ENCODE measurements at places on chromosomes 2 and 18.

DNA sequence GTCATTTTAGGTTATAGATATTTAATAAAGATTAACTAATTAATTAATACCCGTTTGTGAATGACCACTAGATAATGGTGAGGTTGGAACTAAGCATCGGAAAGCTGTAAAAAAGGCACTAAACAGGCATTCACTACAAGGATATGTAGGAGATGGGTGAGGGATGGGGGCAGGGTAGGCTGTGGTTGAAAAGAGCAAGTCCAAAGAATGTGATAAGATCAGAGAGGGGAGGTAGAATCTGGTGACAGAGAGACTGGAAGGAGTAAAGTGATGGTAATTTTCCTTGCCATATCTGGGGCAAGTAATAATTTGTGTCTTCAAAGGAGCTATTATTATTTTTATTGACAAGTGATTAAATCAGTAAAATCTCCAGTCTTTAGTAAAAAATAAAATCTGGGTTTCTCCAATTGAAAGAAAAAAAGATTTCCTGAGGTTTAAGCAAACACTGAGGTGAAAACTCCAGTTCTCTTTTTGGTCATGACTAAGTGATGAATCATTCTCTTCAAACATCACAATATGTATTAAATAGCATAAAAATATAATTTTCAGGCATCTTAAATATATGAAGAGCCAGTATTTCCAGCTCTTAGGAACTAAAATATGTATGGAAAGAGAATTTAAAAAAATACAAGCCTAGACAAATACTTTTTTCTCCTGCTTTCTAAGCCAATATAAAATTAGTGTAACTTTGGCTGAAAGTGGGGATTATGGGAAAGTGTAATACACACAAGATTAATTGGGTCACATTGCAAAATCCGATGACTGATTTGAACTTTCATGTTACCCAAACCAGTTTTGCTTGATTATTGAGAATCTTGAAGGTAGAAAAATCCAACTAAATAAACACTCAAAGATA, 259.1 kb upstream of the RBMS1 start:
- DNase-seq: no peak

- no peak for DNase-seq
These were observed 28.3 kb upstream of the GMPPA start for GRCh38 chr2:219470429-219470828.

GRCh38 chr2:159592441-159592840, 23.9 kb downstream of the BAZ2B start:
- no peak for DNase-seq

DNA sequence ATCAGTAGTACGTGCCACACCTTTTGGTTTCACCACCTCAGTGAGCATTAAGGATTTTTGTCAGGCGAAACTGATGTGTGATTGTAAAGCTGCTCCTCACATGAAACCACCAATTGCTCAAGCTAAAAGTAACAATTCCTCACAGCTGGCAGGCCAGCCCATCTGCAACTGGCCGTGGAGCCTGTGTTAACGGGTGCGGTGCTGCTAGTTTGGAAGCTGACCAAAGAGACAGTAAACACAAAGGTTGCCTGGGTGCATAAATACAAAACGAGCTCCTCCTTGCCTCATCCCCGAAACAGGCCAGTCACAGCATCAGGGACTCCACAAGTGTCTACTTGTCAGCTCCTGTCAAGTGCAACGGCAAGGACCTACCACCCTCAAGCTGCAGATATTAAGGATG, 32.0 kb downstream of the LGALSL start:
- no peak for DNase-seq

DNA sequence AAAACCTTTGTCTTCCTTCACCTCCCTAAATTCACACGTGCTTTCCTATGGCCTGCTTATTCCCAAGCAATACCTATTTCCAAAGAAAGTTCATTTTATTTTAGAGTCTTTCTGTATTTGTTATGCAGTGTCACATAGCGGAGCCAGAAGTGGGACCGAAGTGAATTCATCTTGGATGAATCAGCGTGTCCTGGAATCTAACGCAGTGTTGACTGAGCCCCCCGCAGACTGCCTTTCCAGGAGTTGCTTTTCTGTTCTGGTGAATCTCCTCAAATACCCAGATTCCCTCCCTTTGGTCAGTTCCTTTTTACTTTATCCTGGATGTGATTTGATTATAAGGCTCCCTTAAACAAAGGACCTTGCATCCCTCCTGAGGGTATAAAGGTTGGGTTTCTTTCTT, 10.8 kb downstream of the ALPP start:
- no peak for DNase-seq

- DNase-seq: no peak
These were observed 3.3 kb downstream of the PSTPIP2 start for GRCh38 chr18:46068763-46069162.

DNA sequence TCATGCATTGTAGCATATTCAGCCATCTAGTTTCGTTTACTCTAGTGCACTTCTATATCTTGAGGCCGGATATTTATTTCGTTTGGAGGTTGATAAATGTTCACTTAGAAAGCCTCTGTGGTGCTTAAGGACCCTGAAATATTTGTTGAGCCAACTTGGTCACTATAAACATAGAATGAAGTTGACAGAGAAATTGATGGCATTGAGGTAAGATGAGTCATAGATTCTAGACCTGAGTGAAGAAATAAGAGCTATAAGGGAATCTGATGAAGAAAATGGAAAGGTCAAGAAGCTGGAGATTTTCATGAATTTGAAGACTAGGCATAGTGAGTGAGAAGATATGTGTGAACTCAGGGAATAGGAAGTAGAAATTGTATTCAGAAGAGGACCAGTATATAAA, 35.9 kb downstream of the EPC2 start:
- no peak for DNase-seq

GRCh38 chr2:64818664-64819060, 164.9 kb upstream of the SERTAD2 start:
- DNase-seq: no peak

- no peak for DNase-seq
These were observed 181.1 kb downstream of the CCDC85A start for GRCh38 chr2:56364902-56365301.

DNA sequence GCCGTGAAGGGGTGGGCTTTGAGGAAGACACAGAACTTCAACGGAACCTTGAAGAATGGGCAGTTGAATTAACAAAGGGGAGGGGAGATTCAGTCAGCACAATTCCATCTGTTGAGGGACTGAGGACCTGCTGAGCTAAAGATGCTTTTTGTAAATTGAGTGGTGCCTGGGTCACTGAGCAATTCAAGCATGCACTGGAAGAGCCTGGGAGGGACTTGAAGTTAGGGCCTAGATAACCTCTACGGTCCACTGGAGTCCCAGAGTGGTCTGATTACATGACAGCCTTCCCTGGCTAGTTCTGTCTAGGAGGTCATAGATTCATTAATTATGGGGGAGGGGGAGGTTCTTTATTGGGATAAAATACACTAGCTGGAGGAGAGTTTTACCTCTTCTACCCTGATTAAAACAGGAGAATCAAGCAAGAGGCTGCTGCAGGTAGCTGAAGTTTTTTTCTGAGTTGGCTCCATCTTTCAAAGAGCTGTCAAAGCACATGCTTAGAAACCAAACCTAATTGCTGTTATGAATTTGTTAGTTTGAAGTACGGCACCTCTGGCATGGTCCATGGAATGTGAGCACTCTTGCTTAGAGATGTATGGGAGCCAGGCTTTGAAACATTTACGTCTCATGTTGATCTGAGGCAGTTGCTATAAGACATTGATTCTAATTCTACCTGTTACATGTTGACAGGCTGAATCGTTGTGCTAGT, 290.2 kb downstream of the PRKCE start:
- no peak for DNase-seq

GRCh38 chr2:1136846-1137245, 186.2 kb downstream of the SNTG2 start:
- DNase-seq: no peak

- no peak for DNase-seq
These were observed 31.2 kb upstream of the ALKAL2 start for GRCh38 chr2:319059-319600.

GRCh38 chr2:65273344-65273743, 45.7 kb downstream of the ACTR2 start:
- no peak for DNase-seq

DNA sequence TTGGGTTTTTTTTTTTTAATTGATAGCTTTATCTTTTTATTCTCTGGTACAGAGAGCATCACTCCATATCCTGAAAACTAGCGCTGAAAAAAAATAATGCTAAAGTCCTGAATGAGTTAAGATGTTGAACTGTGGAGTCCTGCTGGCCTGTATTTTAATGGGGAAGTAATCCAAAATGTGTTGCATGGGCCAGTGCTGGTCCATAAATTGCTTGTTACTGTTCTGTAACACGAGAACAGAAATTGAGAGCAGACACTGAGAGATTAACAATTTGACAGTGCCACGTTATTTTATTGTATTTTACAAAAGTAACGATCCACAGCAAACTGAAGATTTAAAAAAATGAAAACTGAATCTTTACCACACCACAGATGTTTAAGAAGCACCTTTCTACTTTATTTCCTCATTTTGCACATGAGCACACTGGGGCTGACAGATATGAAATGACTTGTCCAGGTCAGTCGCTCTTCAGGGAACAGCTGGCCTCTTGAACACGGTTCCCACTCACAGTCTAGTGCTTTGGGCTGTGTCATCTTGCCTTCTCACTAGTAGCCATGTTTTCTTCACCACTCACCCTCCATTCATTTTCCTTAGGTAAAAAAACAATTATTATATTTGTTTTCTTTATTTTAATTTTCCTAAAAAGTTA, 35.3 kb downstream of the ZCCHC2 start:
- DNase-seq: no peak

GRCh38 chr2:6911721-6912120, 5.5 kb upstream of the RNF144A start:
- DNase-seq: no peak

GRCh38 chr2:45331410-45331786, 279.7 kb downstream of the SRBD1 start:
- DNase-seq: no peak

GRCh38 chr2:110725370-110725769, 7.0 kb upstream of the ACOXL start:
- no peak for DNase-seq

DNA sequence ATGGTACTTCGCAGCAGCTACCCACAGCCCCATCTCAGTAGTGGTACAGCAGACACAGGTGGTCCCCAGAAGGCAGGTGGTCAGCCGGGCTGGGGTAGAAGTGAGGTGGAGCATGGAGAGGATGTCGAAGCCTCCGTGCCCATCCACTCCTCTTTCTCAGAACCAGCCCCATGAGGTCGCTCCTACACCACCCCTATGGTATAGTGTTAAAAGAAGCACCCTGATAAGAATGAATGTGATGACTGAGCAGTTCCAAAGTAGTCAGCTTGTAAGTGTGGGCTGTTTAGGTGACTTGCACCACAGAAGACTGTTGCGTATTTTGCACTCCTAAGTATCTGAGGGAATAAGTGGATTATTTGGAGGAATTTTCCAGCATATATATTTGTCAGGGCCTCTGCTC, 111.3 kb downstream of the WDSUB1 start:
- DNase-seq: no peak

DNA sequence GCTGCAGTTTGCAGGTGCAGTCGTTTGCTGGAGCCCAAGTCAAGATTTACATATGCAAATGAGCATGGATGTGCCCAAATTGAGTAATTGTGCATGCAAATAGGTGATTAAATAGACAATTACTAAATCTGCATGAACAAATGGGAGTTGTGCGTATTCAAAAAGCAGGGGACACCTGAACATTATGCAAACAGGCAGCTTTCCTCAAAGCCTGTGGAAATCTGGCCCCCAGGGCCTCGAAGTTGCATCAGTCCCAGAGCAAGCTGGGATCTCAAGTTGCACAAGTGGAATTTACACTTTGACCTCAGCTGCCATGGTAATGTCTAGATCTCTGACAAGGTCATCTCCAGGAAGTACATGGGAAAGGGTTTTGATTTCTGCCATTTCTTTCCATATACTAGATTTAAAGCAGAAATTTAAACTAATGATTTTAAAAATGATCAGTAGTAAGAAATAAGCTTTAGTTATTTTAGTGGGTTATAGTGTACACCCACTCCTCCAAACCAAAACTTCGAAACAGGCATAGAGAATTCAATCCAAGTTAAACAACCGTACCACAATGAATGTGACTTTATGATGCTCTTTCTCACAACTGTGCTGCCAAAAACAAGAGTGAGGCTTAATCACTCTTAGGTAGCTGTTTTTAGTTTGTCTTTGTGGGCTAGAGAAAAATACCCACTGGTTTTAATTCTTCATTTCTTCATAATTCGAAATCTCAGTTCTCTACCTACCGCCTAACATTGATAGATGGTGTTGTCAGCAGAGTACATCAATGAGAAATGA, 110.7 kb downstream of the RND3 start:
- no peak for DNase-seq

DNA sequence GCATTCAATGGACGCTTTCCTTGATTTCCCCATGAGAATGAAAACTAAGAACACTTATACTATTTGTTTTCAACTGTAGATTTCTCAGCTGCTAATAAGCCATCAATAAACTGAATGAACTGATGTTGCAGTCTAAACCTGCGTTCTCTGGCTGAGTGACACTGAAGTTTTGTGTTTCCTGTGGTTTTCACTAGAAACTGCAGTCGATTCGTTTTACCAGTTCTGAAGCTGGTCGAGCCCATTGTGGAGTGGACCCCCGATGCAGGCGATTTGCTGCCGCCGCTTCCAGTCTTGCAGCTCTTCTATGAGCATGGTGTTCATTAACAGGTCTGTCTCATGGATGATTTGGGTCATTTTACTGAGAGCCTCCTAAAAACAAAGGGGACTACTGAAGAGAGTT, 50.6 kb upstream of the STAT1 start:
- no peak for DNase-seq

DNA sequence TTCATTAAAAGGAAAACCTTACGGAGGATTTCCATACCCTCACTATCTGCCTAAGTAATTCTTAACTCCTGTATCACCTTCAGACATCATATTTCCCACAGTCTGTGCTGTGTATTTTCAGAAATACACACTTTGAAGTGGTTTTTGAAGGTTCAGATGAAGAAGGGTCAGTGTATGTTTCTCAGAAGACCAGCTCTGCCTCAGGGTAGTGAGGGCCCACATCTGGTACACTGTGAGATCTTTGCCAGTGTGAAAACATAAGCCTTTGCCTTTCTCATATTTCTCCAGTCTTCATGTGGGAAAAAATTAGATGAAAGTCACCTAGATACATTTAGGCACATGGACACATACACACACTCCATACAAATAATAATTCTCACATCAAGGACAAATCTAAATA, 408.4 kb downstream of the RIT2 start:
- DNase-seq: peak; percentile 35
